T-helper 9 cell (primary cell): ENCODE measurements at places on chromosomes 7 and 10.

DNA sequence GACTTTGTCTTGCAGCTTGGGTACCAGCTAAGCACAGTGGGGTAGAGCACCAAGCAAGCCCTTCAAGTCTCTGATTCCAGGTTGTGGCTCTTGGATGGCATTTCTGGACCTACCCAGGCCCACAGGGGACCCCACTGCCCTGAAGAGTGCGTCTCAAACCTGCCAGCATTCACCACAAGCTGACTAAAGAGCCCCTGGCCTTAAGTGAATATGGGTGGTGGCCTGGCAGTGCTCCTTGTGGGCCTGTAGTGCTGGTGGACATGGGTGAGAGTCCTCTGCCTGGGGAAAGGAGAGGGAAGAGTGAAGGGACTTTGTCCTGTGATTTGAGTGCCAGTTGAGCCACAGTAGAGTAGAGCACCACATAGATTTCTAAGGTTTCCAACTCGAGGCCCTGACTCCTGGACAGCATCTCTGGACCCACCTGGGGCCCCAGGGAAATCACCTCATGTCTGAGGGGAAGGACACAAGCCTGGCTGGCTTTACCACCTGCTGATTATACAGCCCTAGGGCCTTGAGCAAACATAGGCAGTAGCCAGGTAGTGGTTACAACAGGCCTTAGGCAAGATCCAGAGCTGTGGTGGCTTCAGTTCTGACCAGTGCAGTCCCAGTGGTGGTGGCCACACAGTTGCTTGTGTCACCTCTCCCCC lies 23.7 kb downstream of the GSDME start:
- DNase-seq = no peak

DNA sequence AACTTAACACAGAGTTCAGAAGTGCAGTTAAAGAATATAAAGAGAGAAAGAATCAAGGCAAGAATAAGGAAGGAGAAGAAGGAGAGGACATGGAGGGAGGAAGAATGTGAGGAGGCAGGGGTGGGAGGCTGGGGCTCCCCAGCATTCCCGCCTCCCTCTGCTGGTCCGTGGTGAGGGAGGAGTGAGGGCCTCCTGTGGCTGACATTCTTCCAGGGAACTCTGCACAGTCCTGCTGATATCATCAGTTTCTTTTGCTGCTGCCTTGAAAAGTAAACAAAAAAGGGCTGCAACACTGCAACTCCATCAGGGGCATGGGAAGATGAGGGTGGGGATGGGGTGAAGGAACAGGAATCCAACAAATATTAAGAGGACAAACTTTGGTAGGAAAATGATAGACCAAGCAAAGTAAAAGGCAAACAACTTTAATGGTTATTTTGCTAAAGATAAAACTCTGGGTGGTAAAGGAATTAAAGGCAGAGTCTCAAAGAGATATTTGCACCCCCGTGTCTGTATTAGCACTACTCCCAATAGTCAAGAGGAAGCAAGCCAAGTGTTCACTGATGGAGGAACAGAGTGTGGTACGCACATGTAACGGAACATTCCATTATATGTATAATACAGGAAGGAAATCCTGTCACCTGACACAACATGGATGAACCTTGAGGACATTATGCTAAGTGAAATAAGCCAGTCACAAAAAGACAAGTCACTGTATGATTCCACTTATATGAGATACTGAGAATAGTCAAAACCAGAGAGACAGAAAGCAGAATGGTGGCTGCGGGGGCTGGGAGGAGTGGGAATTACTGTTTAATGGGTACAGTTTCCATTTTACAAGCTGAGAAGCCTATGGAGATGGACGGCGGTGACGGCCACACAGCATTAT lies 8.0 kb upstream of the SPOCK2 start:
- DNase-seq = no peak

GRCh38 chr7:50446542-50446960 lies 3.6 kb downstream of the FIGNL1 start:
- DNase-seq = no peak

- no peak for DNase-seq
These were observed 164.6 kb upstream of the PPP1R3A start for GRCh38 chr7:114083166-114084001.

DNA sequence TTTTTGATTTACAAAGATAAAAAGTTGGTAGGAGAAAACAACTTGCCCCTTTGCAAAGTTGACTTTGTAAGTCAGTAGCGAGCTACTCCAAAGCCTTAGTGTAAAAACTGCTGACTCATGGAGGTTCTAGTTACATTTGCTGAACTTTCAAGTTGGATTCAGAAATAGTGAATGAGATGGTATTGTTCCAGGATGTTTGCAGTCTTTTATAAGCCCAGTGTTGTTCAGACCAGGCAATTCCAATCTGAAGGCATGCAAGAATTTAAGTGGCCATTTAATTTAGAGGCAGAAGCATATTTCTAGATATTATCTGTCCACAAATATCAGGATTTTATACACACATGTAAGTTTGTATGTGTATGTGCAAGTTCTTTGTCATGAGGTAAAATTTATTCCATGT lies 21.6 kb downstream of the TES start:
- DNase-seq = no peak
